ENCODE measurements at places on chromosomes 4 and X. TPM values are rescaled to one million over a fixed set of nuclear protein-coding genes. Genes with fewer than 3 reads are reported as not detected.

DNA sequence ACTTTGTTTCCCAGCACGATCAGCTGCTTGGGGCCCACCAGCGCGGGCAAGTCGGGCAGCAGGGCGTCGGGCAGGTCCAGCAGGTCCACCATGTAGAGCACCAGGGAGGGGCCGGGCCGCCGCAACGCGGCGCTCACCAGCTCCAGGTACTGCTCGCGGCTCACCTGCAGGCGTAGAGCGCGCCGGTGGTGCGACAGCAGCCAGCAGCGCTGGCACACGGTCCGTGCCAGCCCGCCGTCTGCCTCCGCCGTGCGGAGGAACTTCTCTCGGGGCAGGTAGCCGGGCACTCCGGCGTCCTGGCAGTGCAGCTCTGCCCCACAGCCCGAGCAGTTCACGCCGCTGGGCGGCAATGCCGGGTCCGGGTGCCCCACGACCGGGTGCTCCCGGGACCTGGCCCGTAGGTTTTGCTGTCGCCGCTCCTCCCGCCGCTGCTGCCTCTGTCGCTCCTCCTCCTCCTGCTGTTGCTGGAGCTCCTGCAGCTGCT, 527 bp downstream of the NOA1 start:
- peak; percentile 55 for DNase-seq

DNA sequence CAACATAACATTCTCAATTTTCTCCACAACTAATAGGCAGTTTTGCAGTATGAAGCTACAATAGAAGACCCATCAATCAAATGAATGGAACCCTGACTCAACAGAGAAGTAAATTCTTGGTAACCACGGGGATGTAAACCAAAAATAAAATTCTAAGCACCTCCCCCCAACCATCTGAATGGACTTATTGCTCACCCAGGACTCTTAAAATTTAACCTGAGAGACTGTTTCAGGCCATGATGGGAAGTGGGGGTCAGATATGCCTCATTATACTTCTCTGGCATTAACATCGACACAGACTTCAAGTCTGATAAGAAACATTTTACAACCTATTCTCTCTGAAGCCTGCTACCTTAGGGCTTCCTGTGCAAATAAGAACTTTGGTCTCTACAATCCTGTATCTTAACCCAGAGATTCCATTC, 620.9 kb downstream of the TLL1 start:
- peak; percentile 24 for DNase-seq

GRCh38 chr4:60201052-60201673, 999.0 kb upstream of the ADGRL3 start:
- peak; percentile 42 for DNase-seq

- DNase-seq = peak; percentile 23
Observed at GRCh38 chr4:72340803-72341431, 228.1 kb downstream of the ADAMTS3 start.

DNA sequence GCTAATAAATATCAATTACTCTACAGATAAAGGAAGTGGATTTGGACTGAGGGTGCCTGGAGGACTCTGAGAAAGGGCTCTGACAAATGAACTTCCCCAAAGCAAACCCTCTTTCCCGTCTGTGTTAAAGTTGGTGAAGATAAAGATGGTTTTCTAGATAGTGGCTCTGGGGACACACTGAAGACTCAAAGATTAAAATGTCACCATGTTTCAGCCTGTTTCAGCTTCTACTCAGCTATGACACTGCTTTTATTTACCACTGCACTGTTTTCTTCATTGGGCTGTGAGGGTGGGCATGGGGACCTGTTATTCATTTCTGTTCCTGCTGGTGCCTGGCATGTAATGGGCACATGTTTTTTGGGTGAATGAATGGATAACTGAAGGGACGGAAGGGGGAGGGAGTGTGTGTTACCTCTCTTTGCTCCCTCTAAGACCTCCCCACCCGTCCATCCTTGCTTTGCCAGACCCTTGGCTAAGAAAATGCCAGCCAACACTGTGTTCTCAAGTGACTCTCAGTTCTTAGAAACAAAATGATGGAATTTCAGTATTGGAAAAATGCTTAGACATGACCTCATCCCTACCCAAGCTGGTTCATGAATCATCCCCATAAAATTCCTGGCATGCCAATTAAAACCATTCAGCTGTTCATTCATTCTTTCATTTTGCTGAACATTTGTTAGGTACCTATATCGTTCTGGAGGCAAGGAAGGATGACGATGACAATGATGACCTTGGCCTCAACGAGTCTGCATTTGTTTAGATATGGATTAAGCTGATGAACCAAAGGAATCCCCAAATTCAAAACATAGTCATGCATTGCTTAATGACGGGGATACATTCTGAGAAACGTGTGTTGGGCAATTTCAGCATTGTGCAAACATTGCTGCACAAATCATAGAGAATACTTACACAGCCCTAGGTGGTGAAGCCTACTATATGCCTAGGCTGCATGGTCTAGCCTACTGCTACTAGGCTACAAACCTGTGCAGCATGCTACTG, 13.4 kb upstream of the STK32B start:
- DNase-seq = peak; percentile 99

- DNase-seq = no peak
Observed at GRCh38 chr4:87451537-87451936, 29.2 kb downstream of the NUDT9 start.

DNA sequence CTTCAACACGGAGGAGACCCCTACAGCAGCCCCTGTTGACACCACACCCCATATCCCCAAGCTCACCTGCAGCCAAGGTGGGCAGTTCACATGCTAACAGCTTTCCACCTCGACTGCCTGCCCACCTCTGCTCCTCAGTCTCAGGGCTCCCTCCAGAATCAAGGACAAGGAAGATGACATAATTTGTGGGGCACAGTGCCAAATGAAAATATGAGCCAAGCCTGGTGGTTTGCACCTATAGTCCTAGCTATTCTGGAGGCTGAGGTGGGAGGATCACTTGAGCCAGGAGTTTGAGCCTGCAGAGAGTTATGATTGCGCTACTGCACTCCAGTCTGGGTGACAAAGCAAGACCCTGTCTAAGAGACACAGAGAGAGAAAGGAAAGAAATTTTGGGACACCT, 516.3 kb downstream of the BCOR start:
- DNase-seq = no peak

GRCh38 chrX:7828594-7828993, 14.4 kb upstream of the VCX start:
- DNase-seq = no peak

DNA sequence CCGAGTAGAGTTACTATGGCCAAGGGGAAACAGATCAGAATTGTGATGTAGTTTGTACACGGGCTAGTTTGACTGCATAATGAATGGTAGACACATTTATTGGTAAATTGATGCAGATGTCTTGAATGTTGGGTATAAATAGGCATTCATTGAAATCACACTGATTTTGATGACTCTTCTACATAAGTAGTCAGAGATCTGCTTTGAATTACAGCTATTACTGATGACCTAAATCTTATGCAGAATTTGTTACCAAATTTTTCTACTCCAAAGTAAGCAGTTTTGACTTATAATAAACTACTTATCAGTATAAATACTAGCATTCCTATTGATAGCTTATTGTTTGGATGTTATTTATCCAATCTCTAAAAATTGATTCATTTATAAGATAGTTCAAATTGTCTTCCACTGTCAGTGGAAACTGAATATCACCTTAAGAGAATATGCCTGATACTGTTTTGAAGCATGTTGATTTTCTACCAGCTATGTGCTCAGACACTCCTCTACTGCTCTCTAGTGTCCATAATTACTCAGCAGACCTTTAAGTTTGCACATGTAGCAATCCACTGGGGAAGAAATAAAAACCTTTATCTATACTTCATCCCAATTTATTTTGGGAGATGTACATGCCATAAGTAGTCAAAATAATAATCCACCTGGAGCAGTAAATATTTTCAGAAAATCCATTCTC, 120.3 kb downstream of the RASL11B start:
- no peak for DNase-seq

DNA sequence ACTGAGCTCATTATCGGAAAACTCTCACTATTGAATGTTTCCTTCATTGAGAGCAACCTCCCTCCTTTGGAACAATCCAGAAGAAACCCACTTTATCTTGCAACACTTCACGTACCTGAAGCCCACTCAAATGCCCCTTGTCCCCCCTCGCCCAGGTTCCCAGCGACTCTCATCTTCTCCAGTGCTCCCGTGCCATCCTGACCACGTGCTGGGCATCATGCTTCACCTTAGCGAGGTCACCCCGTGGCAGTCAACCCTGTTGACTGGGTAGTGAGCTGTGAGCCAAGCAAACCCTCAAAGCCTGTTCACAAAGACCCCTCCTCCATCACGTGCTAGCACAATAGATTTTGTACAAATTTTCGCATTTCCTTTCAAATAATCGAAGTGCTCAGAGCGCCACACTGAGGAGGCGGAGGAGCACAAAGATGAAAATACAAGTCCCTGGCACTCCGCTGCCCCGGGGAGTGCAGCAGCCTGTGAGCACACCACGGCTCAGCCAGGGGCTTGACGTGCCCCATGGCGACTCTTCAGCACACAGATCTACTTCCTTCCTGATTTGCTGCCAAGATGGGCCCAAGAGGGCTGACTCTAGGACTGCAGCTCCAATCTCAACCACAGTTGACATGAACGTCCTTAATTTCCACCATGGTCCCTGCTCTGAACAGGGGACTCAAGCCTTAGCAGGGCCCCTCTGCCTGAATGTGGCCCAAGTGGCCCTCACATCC, 15.6 kb downstream of the PDZD4 start:
- DNase-seq = no peak

DNA sequence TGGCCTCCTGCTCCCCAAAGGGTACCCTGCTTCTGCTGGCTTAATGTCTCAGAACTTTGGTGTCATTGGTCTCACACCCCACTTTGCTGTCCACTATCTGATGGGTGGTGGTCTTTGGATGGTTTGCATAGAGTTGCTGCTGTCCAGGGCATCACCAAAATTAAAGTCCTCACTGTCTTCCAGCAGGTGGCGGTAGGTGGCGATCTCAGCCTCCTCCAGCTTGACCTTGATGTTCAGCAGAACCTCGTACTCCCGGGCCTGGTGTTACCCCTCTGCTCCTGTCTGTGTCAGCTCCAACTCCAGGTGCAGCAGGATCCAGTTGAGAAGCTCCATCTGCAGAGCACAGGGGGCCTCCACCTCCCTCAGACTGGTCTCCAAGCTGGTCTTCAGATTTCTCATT, 1169.5 kb upstream of the PABPC4L start:
- DNase-seq = no peak

GRCh38 chr4:82905205-82905604, 4.7 kb downstream of the THAP9 start:
- DNase-seq = peak; percentile 51

GRCh38 chr4:8410066-8410625, 30.4 kb downstream of the ACOX3 start:
- no peak for DNase-seq

- DNase-seq = peak; percentile 5
Observed at GRCh38 chr4:113636877-113637276, 124.7 kb downstream of the CAMK2D start.

DNA sequence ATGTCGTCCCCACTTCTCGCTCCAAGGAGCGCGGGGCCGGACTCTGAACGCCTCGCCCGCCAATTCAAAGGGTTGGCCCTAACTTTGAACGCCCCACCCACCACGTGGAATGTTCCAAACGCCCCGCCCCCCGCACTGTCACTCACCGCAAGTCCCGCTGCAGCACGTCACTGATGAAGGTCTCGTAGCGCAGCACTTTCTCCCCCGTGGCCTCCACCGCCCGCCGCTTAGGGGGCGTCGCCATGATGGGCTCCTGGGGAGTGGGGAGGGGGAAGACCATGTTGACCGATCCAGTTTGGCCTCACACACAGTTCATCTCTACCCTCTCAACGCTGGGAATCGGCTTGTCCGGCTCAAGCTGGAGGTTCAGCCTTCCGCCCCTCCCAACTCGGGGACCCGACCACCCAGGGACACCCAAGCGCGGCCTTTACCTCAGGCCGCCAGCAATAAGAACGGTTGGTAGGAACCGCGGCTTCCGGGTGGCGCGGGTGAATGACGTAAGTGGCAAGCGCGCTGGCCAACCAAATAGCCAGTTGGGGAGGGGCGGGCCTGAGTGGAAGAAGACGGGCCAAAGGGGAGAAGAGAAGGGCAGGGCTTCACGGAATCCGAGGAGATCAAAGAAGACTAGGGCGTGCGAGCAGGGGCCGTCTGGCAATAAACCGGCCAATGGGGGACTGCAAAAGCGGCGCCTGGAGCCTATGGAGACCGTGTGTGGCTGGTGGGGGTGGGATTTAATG, at the start of gene UXT:
UXT (minus strand) TSS at position 497 of the 737 bp plus-strand sequence; CDS start at position 244, 253 bp downstream.
- peak; percentile 81 for DNase-seq

DNA sequence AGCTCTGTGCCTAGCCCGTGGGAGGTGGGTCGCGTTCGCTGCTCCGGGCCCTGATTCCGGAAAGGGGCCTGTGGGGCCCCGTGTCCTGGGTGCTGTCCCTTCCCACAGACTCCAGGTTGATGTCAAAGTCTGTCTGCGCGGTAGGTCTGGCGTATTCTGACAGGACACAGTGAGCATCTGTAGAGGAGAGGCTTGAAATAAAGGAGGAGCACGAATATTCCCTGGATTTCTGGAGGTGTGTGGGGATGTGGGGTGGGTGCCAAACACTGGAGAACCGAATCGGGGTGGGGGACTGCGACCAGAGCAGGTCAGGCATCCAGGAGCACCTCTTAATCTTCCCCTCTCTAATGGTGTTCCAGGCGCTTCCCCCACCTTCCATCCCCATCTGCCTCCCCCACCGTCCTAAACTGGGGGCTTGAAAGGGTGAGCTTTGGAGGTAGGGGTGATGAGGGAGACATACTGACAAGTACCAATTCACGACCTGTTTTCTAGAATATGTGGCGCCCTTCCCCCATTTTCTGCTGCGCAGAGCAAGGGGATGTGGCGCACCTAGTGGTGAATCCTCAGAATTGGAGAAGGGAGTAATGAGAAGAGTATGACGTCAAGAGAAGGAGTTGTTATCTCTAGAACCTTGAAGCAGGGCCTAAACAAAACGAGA, 877 bp downstream of the GPRASP1 start:
- DNase-seq = no peak

DNA sequence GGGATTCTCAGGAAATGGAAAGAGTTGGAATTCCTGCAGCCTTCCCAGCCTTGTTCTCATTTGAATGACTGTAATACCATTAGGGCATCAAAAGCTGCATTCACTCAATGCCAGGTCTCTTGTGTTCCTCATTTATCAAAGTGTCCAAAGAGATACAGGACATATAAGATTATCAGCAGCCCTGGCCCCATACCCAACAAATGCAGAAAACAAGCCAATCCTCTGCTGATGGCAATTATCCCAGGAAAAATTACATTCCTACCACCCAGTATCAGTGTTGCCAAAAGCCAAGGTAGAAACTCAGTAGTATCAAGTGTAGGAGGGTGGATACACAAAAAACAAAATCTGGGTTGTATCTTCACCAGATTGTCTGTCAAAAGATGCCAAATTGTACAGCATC, 18.5 kb upstream of the ASB5 start:
- no peak for DNase-seq

LETM1 gene
- 61.8 TPM for total RNA-seq

TCEAL6 gene
- total RNA-seq = not detected

ADH7 gene
- total RNA-seq = not detected

PLAC1 gene
- 5.1 TPM for total RNA-seq

PPP1R3F gene
- total RNA-seq = 0.92 TPM

CBR4 gene
- total RNA-seq = 14.0 TPM

TMPRSS11A gene
- not detected for total RNA-seq

KCTD8 gene
- total RNA-seq = 0.18 TPM
